Cortex of kidney (tissue), 1 donor: ENCODE measurements at places on chromosomes 4 and X.

DNA sequence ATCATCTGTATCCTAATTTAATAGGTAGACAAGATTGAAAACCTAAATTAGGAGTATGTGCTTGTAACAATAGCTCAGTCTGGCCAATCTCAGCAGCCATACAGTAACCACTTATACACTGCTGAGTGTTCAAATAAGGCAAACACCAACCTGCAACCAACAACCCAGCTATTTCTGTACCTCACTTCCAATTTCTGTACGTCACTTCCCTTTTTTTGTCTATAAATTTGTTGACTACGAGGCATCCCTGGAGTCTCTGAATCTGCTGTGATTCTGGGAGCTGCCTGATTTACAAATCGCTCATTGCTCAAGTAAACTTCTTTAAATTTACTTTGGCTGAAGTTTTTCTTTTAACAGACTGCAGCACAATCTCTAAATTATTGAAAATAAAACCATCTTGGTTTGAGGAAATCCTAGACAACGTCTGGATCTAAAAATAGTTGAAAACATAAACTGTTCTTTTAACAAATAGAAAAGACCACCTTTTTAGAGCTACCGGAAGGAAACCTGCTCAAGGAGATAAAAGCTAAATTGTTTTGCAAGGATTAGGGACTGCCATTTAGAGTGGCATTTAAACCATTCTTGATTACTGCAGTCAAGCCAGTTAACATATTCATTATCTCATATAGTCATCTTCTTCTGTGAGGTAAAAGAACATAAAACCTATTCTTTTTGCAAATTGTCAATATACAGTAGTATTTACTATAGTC is 778.1 kb downstream of the SH3BGRL start:
- no peak for DNase-seq

DNA sequence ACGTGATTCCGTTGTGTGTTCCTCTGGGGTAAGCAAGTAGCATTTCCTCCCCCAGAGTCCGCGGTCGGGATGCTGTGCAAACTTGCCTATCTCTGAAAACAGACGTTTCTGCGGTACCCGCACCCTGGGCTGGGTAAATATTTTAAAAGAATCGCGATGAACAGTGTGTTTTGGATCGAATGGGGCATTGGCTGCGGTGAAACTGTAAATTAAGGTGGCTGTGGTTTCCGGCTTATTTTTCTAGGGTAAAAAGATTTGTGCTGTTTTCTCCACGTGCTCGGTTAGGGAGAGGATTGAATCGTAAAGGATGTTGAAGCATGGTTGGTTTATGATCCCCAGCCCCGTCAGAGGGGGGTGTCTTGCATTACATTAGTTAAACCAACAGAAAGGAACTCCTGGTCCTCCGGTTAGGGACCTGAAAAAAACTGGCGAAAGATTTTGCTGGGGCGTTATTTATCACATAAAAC is 1.2 kb downstream of the HHIP start:
- no peak for DNase-seq

DNA sequence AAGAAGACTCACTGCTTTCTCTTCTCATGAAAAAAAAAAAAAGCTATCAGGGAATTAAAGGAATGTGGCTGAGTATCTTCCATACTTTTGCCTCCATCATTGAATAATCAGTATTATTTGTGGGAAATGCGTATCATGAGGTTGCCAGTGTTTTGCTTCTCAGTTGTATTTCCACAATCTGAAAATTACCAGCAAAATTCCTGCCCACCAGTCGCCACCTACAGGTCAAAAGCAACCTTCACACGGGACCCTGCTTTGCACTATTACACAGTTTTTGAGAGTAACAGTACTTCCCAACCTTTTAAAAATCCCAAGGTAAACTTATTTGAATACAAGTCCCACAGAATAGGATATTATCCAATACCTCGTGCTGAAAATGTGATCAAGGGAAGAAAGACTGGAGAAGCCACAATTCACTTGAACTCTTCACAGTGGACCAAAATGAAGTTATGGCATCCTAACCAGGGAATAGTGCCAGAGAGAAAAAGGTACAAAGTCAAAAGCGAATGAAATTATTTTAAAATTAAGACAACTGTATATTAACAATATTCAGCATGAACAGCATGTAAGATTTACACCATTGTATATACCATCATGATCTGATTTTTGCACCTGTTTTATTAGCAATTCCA is 30.4 kb downstream of the PGRMC1 start:
- DNase-seq: no peak

- DNase-seq: no peak
These were observed 2.7 kb upstream of the FGF5 start for GRCh38 chr4:80263541-80264351.

GRCh38 chr4:78775303-78776078 is 659 bp upstream of the BMP2K start:
- DNase-seq: no peak

- DNase-seq: no peak
These were observed 624.9 kb downstream of the FSTL5 start for GRCh38 chr4:161538941-161539340.
